MV-4-11 (cell line): ENCODE measurements at places on chromosomes 16 and 17.

- no peak for DNase-seq
Measured at GRCh38 chr17:36920032-36921005, 17.0 kb upstream of the LHX1 start.

DNA sequence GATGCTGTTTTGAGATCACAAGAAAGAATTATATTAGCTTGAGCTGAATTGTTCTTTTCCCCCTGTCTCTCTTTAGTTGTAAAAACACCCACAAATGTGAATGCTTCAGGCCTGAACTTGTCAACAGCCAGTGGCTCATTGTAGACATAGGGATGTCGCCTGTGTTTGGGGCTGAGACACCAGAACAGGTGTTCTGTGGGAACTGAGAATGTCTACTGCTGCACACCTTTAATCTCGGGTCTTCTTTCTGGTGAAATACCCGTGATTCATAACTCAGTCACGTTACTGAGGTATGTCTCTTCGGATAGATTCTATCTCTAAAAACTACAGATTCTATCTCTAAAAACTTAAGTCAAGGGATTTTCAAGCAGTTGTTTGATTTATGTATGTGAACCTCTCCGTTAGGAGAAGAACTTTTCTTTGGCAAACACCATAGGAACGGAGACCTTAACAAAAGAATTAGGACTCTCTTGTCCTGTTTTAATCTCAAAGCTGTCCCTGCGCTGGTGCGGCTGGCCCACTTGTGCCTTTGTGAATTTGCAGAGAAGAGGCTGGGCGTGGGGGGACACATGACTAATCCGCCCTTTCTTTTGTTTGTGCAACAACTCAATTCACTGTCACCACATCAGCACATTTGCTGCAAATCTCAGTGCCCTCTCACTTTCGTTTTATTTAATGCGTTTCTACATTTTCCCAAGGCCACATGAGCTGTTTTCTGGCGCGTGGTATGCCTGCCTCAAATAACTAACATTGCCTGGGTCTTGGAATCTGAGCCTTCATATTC, 643.0 kb downstream of the MAF start:
- no peak for DNase-seq

GRCh38 chr17:75712446-75712845, 8.8 kb upstream of the ITGB4 start:
- DNase-seq = peak; percentile 50

GRCh38 chr16:79988089-79988488, 387.6 kb upstream of the MAF start:
- peak; percentile 8 for DNase-seq

GRCh38 chr16:27408012-27408601, 6.1 kb downstream of the IL21R start:
- peak; percentile 24 for DNase-seq

DNA sequence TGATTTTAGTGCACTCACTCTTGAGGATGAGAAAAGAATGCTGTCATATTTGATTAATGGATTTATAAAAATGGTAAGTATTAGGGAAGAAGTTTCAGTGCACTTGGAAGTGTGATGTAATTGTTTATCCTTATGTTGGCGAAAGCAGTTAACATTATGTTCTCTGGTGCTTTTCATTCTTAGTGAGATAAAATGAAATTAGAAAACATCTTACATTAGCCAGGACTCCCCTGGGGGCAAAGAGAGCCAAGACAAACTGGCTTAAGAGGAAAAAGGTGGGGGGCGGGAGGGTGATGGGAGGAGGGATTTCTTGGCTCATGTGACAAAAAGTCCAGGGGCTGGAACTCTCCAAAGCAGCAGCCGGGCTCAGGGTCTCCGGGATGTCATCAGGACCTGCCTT, 73.2 kb downstream of the KNOP1 start:
- DNase-seq = no peak

DNA sequence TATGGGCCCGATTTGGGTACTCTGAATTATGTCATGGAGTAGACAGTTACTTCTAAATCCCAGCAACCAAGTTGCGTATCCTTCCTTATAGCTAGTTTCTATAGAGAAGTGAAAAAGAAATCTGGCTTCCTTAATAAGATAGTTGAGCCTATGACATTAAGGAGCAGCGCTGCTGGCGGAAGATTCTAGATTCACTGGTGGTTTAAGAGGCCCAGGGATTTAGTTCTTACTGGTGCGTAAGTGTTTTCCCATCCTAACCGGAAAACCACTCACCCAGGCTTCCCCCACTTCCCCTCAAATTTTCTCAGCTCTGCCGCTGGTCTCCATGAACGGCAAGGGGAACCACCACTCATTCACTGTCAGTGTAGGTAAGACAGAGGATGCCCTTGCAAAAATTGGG, 230.4 kb downstream of the CPPED1 start:
- peak; percentile 99 for DNase-seq

GRCh38 chr17:75633486-75634375, 497 bp downstream of the SMIM5 start:
- DNase-seq = peak; percentile 84

DNA sequence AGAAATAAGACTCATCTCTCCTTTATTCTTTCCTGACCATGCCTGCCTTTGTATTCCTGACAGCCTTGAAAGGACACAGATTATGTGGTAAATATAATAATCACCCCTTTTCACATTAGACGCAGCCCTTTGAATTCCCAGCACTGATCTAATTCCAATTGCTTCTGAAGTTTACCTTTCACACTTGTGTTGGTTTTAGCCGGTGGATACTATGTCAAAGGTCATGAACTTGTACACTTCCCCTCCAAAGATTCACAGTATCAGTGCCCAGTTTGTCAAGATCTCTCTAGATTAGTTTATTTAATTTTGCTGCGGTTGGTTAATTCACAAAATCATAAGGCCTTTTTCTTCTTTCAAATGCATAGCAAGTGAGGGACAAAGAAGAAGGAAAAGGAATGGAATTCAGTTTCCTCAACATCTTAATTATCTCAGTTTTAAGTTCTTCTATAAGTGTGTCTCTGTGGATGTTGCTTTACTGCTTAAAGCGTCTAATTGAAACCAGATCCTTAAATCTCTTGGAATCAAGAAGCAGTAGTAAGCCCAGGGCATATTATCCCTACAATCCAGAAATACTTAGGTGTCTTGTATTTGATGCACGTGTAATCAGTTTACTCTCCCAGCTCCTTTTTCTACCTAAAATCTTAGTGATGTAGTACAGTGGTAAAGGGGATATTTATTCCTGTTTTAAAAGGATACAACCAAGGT, 174.3 kb upstream of the TBX2 start:
- DNase-seq = no peak

DNA sequence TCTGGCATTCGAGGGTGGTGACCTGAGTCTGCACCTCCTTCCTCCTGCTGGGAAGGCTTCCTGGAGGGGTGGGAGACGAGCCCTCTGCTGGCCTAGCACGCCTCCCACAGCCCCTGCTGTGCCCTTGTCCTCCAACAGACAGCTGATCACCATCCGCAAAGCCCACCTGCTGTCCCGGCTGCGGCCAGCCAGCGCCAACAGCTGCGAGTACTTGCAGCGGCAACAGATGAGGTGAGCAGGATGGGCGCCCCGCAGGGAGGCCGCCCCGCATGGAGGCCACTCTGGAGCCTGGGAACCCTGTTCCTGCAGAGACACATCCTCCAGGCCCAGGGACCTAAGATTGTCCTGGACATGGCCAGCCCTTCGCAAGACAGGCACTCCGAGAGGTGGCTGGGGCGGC, 21.6 kb downstream of the UBALD1 start:
- no peak for DNase-seq
